ENCODE measurements at places on chromosomes 7 and 10. TPM values are rescaled to one million over a fixed set of nuclear protein-coding genes. Genes with fewer than 3 reads are reported as not detected.

DNA sequence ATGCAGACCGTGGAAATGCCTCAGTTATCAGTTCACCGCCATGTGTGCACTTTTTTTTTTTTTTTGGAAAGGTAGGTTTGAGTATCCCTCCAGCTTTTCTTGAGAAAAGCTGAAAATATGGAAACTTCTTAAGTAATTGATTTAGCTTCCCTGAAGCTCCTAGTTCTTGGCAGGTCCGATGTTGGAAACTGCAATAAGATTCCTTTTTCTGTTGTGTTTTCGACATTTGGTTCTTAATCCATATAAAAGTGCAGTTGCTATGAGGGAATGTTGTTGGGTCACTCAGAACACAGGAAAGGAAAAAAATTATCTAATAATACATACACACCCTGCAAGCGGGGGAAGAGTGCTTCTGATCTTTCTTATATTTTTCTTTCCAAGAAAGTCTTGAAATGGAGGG, 665.2 kb downstream of the INHBA start:
- no peak overlapping the region for H3K4me3 ChIP-seq
- no peaks in the 10 kb centered on the region for H3K4me1 ChIP-seq
- H3K27ac ChIP-seq: no peak overlapping the region

DNA sequence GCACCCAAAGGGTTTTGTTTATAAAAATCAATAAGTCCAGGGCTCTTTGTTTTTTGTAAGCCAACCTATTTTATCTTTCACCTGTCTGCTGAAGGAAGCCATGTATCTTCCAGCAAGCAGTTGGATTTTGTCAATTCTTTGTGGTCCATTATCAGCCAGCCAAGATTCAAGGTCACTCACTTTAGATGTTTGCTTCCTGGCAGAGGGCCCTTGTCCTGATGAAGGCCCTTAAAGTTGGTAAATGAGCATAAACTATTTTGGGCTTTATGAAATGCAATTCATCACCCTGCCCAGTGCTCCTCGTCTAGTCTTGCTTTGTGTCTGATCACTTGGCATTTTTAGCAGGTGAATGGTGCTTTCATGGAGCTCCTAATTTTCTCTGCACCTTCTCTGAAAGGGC, 1004.2 kb downstream of the GRID1 start:
- no peaks in the 10 kb centered on the region for H3K27me3 ChIP-seq
- H3K4me1 ChIP-seq: no peaks in the 10 kb centered on the region
- no peak for DNase-seq
- H3K27ac ChIP-seq: no peak overlapping the region

IKZF1 gene
- total RNA-seq: 53.5 TPM

DNA sequence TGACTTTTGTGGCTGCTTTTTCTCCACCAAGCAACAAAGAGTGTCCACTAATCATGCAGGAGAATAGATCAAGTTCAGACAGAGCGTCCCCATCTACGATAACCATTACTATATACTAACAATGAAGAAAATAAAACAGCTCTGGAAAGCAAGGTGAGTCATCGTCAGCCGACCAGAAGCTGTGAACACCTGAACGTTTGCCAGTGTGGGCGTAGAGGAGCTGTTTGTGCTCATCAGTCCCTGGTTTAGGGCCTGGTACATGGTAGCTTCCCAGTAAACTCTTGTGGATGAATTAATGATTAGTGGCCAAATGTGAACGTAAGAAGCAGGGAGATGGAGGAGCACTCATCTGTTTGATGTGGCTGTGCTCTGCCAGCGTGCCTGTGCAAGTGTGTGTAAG, 180.7 kb downstream of the EVX1 start:
- no peak overlapping the region for H3K4me3 ChIP-seq
- no peak overlapping the region for H3K27ac ChIP-seq

GRCh38 chr7:147859033-147859432, 731.5 kb upstream of the C7orf33 start:
- no peaks in the 10 kb centered on the region for H3K27me3 ChIP-seq
- no peaks in the 10 kb centered on the region for H3K36me3 ChIP-seq
- no peak overlapping the region for H3K4me3 ChIP-seq
- no peak overlapping the region for H3K27ac ChIP-seq
- H3K4me1 ChIP-seq: no peaks in the 10 kb centered on the region
- DNase-seq: no peak

GRCh38 chr7:51029131-51029530, 246.4 kb upstream of the GRB10 start:
- no peak overlapping the region for H3K27ac ChIP-seq
- H3K36me3 ChIP-seq: peaks cover 5% of the 10 kb centered on the region
- no peak for DNase-seq
- H3K4me1 ChIP-seq: no peaks in the 10 kb centered on the region
- no peaks in the 10 kb centered on the region for H3K27me3 ChIP-seq

SKAP2 gene
- total RNA-seq: 30.2 TPM

DNA sequence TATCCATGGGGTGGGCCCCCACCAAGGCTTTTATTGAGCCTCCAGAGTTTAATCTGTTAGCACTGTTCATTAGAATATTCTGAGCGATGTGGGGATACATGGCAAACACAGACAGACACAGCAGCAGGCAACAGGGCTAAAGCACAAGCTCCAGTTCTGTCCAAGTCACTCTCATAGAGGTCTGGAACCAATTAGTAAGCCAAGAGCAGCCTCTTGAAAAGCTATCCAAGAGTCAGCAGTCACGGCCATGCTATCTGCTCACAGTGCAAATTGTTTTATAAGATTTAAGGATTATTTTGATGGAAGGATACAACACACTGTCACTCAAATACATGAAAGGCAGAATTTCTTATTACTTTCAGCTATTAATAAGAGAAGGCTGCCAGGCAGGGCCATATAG, 86.4 kb upstream of the DGKB start:
- H3K27ac ChIP-seq: no peak overlapping the region
- no peak for DNase-seq
- no peaks in the 10 kb centered on the region for H3K4me1 ChIP-seq
- no peak overlapping the region for H3K4me3 ChIP-seq
- no peaks in the 10 kb centered on the region for H3K36me3 ChIP-seq

GRCh38 chr10:86102451-86102850, 264.1 kb downstream of the GRID1 start:
- H3K4me1 ChIP-seq: no peaks in the 10 kb centered on the region
- H3K27me3 ChIP-seq: no peaks in the 10 kb centered on the region
- no peaks in the 10 kb centered on the region for H3K36me3 ChIP-seq
- no peak overlapping the region for H3K27ac ChIP-seq

DNA sequence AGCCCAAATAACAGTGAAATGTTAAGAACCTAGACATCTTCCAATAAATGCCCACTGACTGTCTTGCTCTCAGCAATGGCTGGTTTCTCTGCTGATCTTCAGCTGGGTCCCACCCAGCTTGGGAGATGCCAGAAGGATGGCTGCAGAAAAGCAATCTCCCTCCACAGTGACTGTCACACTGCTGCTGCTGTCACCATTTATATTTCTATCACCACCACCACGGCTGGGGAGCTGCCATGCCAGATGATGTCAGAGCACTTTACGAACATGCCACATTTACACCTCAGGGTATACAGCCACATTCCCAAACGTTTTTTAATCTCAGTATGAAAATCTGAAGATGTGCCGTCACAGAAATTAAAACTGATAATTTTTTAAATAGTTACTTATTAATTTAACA, 29.8 kb upstream of the FRMD4A start:
- DNase-seq: no peak
- H3K4me3 ChIP-seq: no peak overlapping the region

GRCh38 chr10:99522470-99523250, 10.1 kb upstream of the NKX2-3 start:
- no peaks in the 10 kb centered on the region for H3K36me3 ChIP-seq
- no peak for DNase-seq
- no peak overlapping the region for H3K4me3 ChIP-seq

RET gene
- 0.20 TPM for total RNA-seq

DNA sequence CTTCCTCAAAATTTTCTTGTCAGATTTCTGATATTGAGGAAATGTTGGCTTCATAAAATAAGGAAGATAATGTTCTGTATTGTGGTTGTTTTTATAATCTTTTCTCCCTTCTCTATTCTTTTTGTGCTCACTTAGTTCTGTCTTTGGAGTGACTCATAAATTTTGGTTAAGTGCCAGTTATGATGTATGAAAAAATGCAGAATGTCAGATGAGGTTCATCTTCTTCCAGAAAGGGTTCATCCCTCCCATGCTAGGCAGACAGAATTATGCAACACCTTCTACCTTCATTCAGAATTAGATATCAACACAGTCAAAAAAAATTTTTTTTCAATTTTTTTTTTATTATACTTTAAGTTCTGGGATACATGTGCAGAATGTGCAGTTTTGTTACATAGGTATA, 36.6 kb upstream of the CYP2C19 start:
- DNase-seq: no peak
- no peak overlapping the region for H3K27ac ChIP-seq
- no peaks in the 10 kb centered on the region for H3K36me3 ChIP-seq
- H3K4me3 ChIP-seq: no peak overlapping the region
- H3K4me1 ChIP-seq: no peaks in the 10 kb centered on the region

DNA sequence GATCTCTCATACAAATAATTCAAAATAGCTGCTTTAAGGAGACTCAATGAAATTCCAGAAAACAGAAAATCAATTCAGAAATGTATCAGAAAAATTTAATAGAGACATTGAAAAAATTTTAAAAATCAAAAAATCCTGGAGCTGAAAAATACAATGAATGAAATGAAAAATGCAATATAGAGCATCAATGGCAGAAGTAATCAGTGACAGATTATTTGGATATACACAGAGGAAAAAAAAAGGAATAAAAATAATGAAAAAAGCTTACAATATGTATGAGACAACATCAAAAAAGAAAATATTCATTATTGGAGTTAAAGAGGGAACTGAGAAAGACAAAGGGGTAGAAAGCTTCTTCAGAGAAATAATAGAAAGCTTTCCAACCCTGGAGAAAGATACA, 122.9 kb upstream of the KLF14 start:
- no peak for DNase-seq
- peaks cover 4% of the 10 kb centered on the region for H3K36me3 ChIP-seq
- no peak overlapping the region for H3K4me3 ChIP-seq
- H3K27ac ChIP-seq: no peak overlapping the region
- no peaks in the 10 kb centered on the region for H3K27me3 ChIP-seq

CALCR gene
- total RNA-seq: not detected

FAM13C gene
- 6.9 TPM for total RNA-seq

KCNH2 gene
- total RNA-seq: 2.9 TPM

HOXA11 gene
- not detected for total RNA-seq

DNA sequence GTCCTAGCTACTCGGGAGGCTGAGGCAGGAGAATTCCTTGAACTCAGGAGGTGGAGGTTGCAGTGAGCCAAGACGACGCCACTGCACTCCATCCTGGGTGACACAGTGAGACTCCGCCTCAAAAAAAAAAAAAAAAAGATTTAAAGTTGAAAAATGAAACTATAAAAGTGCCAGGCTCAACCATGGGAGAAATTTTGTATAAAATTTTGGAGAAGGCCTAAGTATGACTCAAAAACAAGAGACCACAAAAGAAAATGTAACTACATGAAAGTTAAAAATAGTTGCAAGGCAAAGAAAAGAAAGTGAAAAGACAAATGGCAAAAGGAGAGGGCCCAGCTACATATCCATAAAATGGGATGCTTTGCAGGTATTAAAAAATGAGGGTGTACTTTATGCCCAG, 104.1 kb downstream of the ARHGAP22 start:
- H3K27ac ChIP-seq: no peak overlapping the region
- no peak for DNase-seq
- H3K4me3 ChIP-seq: no peak overlapping the region

GRCh38 chr7:45244981-45245380, 87.4 kb downstream of the RAMP3 start:
- no peaks in the 10 kb centered on the region for H3K36me3 ChIP-seq
- H3K27ac ChIP-seq: peak overlapping the region; percentile 30
- H3K27me3 ChIP-seq: no peaks in the 10 kb centered on the region

GRCh38 chr7:132569884-132570614, 6.2 kb downstream of the PLXNA4 start:
- no peak overlapping the region for H3K27ac ChIP-seq
- no peaks in the 10 kb centered on the region for H3K27me3 ChIP-seq
- no peaks in the 10 kb centered on the region for H3K36me3 ChIP-seq
- no peak overlapping the region for H3K4me3 ChIP-seq
- no peaks in the 10 kb centered on the region for H3K4me1 ChIP-seq

DNA sequence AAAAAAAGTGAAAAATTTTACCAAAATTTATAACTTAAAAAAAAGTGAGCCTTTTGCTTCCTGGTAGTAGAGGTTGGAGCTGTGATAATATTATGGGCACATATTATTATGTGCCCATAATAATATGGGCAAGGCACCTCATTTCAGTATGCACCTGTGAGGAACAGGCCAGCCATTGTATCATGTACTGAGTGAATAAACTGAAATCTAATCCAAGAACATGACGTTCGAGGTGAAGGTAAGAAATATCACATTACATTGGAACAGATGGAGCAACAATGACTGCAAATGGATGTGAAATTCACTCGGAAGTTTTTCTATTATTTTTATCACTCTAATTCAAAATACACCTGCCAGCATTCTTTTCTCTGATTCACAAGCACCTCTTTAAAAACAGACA, 216.0 kb downstream of the KLF6 start:
- no peak overlapping the region for H3K4me3 ChIP-seq
- no peaks in the 10 kb centered on the region for H3K36me3 ChIP-seq
- DNase-seq: no peak
- no peaks in the 10 kb centered on the region for H3K27me3 ChIP-seq

- no peaks in the 10 kb centered on the region for H3K36me3 ChIP-seq
- peak overlapping the region; percentile 18 for H3K4me3 ChIP-seq
- peak overlapping the region; percentile 76 for H3K27ac ChIP-seq
- peaks cover 22% of the 10 kb centered on the region for H3K4me1 ChIP-seq
- DNase-seq: no peak
- H3K27me3 ChIP-seq: no peaks in the 10 kb centered on the region
Observed at GRCh38 chr7:135980012-135980551, 2.9 kb upstream of the MTPN start.

PALD1 gene
- total RNA-seq: 25.4 TPM

GRCh38 chr10:111093741-111094380, 17.0 kb downstream of the ADRA2A start:
- H3K4me1 ChIP-seq: no peaks in the 10 kb centered on the region
- no peak for DNase-seq
- H3K27ac ChIP-seq: no peak overlapping the region

- H3K27ac ChIP-seq: no peak overlapping the region
- H3K4me1 ChIP-seq: peaks cover 2% of the 10 kb centered on the region
- no peaks in the 10 kb centered on the region for H3K27me3 ChIP-seq
- DNase-seq: no peak
- no peak overlapping the region for H3K4me3 ChIP-seq
Observed at GRCh38 chr7:101693498-101694091, 64.5 kb upstream of the MYL10 start.

DNA sequence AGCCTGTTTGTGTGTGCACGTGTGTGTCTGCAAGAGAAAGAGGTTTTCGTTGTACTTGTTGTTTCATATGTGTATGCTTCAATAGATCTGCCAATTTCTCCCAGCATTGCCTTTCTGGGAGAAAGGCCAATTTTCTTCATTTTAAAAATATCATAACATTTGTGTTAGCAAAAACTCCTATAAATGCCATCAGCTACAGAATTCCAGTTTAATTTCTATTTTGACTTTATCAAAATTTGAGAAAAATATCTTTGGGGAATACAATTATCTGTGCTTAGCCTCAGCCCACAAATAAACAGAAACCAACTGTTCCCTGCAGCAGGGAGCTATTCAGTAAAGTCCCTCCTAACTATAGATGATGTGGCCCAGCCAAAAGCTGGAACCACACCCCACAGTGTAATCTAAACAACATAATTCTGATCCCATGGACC, 68.3 kb upstream of the MGMT start:
- DNase-seq: no peak
- H3K4me3 ChIP-seq: no peak overlapping the region
- no peaks in the 10 kb centered on the region for H3K27me3 ChIP-seq
- H3K36me3 ChIP-seq: no peaks in the 10 kb centered on the region
- H3K4me1 ChIP-seq: no peaks in the 10 kb centered on the region

GRCh38 chr7:70239918-70240317, 641.6 kb downstream of the AUTS2 start:
- no peak for DNase-seq
- no peaks in the 10 kb centered on the region for H3K36me3 ChIP-seq
- H3K27me3 ChIP-seq: no peaks in the 10 kb centered on the region
- H3K4me3 ChIP-seq: no peak overlapping the region
- H3K27ac ChIP-seq: no peak overlapping the region

All from upper lobe of left lung (tissue), 6 donors.